ENCODE measurements at places on chromosomes 1 and 21.
A peak's percentile ranks its signal among the peaks of the same experiment; 100 is the strongest.

DNA sequence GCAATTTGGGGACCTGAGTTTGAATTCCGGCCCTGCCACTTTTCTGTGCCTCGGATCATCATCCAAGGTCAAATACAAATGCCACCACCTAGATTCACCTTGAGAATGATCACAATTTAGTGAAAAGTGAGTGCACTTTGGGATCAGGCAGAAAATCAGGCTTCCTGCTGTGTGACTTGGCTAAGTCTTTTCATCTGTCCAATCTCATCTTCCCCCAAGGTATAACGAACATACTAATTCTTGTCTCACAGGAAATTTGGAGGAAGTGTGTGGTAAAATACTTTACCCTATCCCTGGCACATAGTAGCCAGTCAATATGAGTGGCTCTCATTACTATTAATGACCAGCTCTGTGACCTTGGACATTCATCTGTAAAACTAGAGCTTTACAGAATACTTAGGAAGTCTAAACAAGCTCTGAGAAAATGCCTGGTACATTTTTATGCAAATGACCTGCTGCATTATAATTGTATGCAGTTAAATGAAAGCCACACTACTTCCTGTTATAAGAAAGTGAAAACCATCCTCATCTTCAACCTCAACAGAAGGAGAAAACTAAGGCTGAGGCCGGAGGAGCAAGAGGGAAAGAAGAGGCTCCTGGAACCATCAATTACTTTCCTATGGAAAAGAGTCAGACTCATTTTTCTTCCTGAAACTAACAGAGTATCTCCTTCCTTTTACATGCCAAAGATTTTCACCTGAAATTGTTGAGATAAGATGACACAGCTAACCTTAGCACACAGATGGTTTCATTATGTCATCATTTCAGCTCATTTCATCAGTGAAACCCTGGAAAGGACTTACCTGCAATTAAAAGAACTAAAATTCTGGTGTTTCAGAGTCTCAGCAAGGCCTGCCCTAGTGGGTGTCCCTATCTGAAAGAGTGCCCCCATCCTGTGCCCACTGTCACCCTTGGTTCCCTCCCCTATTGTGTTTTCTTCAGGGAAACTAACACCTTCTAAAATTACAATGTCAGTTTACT lies 32.6 kb upstream of the RGS8 start:
- DNase-seq = peak; percentile 10

DNA sequence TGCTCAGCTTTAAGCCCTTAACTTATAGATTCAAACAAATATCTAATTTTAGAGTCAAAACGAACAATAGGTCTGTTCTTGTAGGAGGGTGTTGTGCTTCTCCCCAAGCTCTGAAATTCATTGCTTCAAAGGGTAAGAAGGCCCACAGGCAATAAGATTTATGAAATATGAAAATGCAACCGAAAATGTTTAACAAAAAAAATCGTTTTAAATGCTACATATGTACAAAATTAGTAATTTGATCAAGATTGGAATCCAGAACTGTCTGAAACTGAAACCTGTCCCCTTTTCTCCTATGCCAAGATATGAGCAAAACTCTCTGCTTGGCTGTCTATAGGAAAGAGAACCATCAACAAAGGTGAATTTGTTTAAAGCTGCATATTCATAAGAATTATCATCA lies 534.3 kb downstream of the PLPP3 start:
- DNase-seq = no peak

GRCh38 chr1:116759636-116760035 lies 5.4 kb downstream of the CD2 start:
- DNase-seq = no peak

- DNase-seq = no peak
Observed at GRCh38 chr1:233607252-233608119, 6.4 kb upstream of the KCNK1 start.

DNA sequence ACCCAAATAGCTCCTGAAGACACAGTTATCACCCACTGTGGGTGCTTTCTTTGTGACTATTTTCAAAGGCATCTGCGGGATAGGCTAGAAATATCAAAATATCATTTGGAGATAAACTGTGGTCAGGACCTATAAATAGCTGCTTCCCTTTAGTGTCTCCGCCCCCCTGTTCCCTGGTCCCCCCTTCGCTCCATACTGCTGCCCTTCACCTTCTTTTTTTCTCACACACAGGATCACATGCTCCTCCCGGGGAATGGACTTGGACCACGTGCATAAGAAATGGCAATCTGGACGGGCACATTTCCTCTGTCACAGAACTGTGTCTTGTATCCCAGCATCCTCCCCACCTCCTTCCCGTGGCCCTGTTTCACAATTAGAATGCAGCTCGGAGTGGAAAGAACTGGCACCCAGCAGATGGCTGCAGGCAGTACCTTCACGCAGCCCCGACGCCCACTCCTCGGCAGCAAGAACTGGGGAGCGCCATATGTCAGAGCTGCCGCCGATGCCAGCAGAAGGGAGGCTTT lies 68.8 kb upstream of the SSX2IP start:
- DNase-seq = peak; percentile 36

- DNase-seq = no peak
Observed at GRCh38 chr1:232718928-232719927, 86.0 kb upstream of the MAP10 start.

DNA sequence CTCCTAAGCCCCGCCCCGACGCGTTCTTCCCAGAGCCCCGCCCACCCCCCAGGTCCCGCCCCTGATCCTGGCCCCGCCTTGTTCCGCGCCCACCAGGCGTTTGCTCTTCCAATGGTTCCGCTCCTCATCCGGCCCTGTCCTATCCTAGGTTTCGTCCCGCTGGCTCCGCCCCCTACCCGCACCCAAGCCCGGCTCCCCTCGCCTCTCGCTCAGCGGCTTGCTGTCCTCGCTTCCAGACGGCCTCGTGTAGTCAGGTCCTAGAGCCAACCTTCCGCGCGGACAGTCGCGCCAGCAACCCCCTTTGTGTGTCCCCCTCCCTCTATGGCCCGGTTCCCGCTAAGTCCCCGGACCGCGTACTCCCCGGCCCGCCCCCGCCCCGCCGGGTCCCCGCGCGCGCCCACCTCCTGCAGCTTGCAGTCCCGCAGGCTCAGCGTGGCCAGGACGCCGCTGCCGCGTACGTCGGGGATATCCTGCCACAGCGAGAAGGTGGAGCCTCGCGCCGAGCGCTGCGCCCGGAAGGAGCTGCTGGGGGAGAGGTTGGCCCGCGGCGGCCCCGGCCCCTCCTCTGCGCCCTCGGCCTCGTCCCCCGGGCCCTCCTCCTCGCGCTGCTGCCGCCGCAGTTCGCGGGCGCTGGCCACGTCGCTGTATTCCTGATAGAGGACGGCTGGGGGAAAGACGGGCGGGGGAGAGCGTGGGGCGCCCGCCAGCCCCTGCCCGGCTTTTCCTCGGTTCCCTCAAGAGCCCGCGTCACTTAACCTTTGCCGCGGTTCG lies 5.7 kb downstream of the ARHGEF19 start:
- peak; percentile 99 for DNase-seq

GRCh38 chr1:28735961-28736449 lies 735 bp upstream of the YTHDF2 start:
- no peak for DNase-seq

DNA sequence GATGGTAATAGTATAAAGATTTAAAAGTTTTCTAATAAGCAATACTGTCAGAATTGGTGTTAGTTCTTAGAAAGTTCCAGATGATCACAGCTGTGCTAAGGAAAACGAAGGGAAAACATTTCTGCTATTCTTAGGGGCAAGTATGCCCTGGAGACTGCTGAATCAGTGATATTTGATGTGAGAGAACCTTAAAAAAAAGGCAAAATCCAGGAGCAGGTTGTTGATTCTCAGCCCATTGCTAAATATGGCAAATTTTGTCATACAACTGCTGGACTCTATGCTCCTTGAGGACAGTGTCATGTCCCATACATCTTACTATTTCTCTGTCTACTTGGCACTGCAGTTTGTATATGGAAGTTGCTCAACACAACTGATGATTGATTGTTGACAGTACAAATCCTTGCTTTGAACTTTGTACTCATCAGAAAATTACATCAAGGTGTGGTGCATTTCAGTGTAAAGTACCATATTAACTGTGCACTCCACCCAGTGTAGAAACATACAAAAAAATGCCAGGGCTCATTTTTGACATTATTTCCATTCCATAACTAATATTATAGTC lies 10.9 kb downstream of the CRCT1 start:
- peak; percentile 32 for DNase-seq

GRCh38 chr1:193339401-193339800 lies 153.0 kb upstream of the B3GALT2 start:
- no peak for DNase-seq

DNA sequence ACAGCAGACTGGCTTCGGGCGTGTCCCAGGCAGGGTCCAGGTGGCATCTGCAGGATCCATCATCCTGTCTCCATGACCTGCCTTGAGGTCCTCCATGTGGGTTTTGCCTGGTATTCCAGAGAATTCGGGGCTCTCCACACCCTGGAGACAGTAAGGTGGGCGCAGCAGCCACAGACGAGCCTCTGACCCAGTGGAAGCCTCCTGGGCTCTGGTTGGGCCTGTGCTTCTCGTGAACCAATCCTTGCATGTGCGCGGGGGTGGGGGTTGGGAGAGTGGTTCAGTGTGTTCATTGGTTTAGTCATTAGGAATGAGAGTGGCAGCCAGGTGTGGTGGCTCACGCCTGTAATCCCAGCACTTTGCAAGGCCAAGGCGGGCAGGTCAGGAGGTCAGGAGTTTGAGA lies 32.1 kb upstream of the TNFRSF1B start:
- no peak for DNase-seq

GRCh38 chr1:156659661-156659987 lies 17.6 kb downstream of the NES start:
- no peak for DNase-seq

- no peak for DNase-seq
Observed at GRCh38 chr1:38082769-38083263, 36.2 kb upstream of the POU3F1 start.

DNA sequence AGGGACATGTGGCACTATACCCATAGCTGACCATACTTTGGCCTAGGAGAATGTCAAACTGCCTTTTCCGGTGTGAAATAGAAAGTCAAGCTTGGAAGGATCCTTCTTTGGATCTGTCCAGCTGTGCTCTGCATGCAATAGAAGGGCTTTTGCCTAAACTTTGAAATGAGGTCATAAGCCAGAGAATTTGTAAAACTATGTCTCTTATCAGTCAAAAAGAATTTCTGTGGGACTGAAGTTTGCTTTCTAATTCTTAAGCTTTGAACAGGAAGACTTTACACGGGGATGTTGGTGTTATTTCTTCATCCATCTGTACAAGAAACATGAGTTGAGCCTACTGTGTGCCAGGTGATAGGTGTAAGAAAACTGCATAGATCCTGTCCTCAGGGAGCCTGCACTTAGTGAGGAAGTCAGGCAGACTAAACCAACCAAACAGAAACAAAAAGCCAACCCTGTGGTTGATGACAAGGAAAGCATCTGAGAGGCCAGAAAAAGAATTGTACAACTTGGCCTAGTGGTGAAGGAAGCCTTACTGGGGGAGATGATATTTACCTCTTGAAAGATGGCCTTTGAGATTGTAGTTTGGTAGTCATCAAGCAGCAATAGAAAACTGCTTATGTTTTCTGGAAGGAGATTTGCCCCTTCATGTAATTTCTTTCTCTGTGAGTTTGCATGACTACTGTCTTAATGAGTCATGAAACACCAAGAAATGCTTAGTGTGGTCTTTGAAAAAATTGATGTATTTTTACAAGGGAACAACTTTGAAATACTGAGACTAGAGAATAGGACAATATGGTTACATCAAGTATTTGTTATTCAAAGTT lies 24.8 kb downstream of the TGFB2 start:
- DNase-seq = no peak

DNA sequence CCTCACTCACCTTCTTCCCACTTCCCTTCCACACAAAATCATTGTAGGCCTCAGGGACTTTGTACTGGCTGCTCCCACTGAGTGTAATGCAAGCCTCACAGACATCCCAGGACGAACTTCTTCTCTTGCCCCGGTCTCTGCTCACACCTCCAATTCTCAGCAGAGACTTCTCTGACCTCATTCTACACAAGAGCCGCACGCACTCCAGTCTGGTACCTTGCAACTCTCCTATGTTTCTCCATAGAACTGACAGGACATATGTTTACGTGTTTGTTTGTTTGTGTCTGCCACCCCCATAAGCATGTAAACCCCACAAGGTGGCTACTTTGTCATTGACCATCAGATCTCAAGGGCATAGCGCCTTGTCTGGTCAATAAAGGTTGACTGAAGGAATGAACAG lies 350.8 kb downstream of the AJAP1 start:
- no peak for DNase-seq
